Activated CD4-positive, alpha-beta T cell treated with anti-CD3 and anti-CD28 coated beads, Interleukin-2, amount 50 U/mL, for 48 hours (primary cell): ENCODE measurements at places on chromosomes 3 and 15.
A peak's percentile ranks its signal among the peaks of the same experiment; 100 is the strongest.

- DNase-seq: peak; percentile 59
Observed at GRCh38 chr15:75347222-75348033, 589 bp downstream of the NEIL1 start.

- no peak for DNase-seq
Observed at GRCh38 chr3:193982258-193982659, 153.7 kb upstream of the HES1 start.

- DNase-seq: no peak
Observed at GRCh38 chr3:164004205-164004604, 1074.1 kb downstream of the SI start.

GRCh38 chr3:29503958-29504357, 223.1 kb downstream of the RBMS3 start:
- no peak for DNase-seq

DNA sequence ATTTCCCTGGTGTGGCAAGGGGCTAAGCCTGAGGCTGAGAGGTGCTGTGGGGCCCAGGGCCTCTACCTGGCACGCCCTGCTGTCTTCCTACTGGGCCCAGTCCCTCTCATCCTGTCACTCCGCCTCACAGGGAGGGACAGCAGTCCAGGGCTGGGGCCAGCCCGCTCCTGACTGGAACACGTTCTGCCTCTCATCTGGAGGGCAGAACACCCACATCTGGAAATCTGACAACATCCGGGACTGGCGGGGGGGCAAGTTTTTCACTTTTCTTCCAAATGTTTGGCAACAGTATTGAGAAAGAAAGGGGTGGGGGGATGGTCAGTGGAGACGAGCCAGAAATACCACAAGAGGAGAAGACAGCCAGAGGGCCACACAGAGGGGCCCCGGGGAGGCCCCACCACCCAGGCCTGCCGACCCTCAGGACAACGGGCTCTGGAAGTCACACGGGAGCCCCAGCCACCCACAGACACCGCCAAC, 1.8 kb upstream of the MYL3 start:
- no peak for DNase-seq

- no peak for DNase-seq
Observed at GRCh38 chr3:126446791-126447190, 28.9 kb downstream of the ZXDC start.

GRCh38 chr3:98545940-98546339, 14.2 kb downstream of the GPR15 start:
- DNase-seq: no peak
